ENCODE measurements at places on chromosomes 5 and 9. TPM values are rescaled to one million over a fixed set of nuclear protein-coding genes. Genes with fewer than 3 reads are reported as not detected.

Gene KCNT1
- total RNA-seq, result not detected

Gene GRK6
- total RNA-seq, result 21.3 TPM

Gene LHX6
- total RNA-seq, result 0.10 TPM

Gene PDE6A
- total RNA-seq, result 0.10 TPM

Gene EQTN
- not detected for total RNA-seq

Gene PCDHGA1
- total RNA-seq, result under 0.01 TPM

Gene DBH
- total RNA-seq, result not detected

Gene ADGRD2
- not detected for total RNA-seq

Gene NR6A1
- total RNA-seq, result 6.1 TPM

Gene PTGDS
- not detected for total RNA-seq

Gene PCDHGA8
- 0.69 TPM for total RNA-seq

Gene PTGER4
- 1.6 TPM for total RNA-seq

Gene GKAP1
- total RNA-seq, result 0.52 TPM

Gene ARSI
- total RNA-seq, result 7.3 TPM

Gene ZDHHC11B
- not detected for total RNA-seq

Gene F2RL1
- 119 TPM for total RNA-seq

Gene AGXT2
- not detected for total RNA-seq

Gene PCDHA4
- total RNA-seq, result 9.6 TPM

Gene PLPPR1
- total RNA-seq, result not detected

Gene THG1L
- total RNA-seq, result 18.1 TPM

Gene PTGR1
- 167 TPM for total RNA-seq

Gene MOCS2
- total RNA-seq, result 38.6 TPM

Gene SLC6A3
- not detected for total RNA-seq

Gene PCDHA1
- 0.35 TPM for total RNA-seq

Gene C1QTNF2
- total RNA-seq, result not detected

Gene IFNE
- total RNA-seq, result 9.5 TPM

Gene SPINK1
- total RNA-seq, result 0.40 TPM

Gene SAPCD2
- 12.0 TPM for total RNA-seq

Gene JAKMIP2
- not detected for total RNA-seq

Gene PLPP7
- 8.0 TPM for total RNA-seq

Gene CCNI2
- 1.1 TPM for total RNA-seq

Gene NXNL2
- total RNA-seq, result 5.2 TPM

Gene BAAT
- 0.94 TPM for total RNA-seq

Gene SLC6A19
- not detected for total RNA-seq

Gene RAPGEF6
- total RNA-seq, result 27.8 TPM

Gene ZNF483
- total RNA-seq, result 5.7 TPM

Gene CNTNAP3B
- total RNA-seq, result 11.7 TPM

Gene PROB1
- 0.52 TPM for total RNA-seq

Gene GABBR2
- total RNA-seq, result 0.17 TPM

Gene IRX4
- total RNA-seq, result not detected

Gene CDC25C
- 0.35 TPM for total RNA-seq

Gene ANKS6
- total RNA-seq, result 26.1 TPM

Gene ANKRD31
- 0.25 TPM for total RNA-seq

Gene FOXI1
- not detected for total RNA-seq

Gene ENTREP1
- 1.0 TPM for total RNA-seq

Gene SPINK6
- total RNA-seq, result not detected

Gene GZMA
- not detected for total RNA-seq

Gene LTC4S
- total RNA-seq, result 0.80 TPM
